ENCODE measurements at places on chromosomes 3 and 15.

DNA sequence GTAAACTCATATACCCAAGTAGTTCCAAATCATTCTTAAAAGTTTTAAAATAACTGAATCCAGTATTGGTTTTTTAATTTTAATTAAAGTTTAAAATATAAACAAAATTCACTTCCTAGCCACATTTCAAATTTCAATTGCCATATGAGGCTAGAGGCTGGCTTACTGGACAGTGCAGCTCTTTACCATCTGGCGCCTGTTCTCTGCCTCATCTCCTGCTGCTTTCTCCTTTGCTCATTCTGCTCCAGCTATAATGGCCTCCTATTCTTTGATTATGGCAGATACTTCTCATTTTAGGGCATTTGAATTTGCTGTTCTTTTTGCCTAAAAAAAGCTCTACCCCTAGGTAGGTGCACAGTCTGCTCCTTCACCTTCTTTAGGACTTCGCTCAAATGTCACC lies 19.1 kb downstream of the ARMC8 start:
- no peak for DNase-seq

- no peak for DNase-seq
Observed at GRCh38 chr15:59028387-59028955, 41.0 kb downstream of the RNF111 start.

- no peak for DNase-seq
Observed at GRCh38 chr15:83430441-83430840, 16.7 kb upstream of the SH3GL3 start.

DNA sequence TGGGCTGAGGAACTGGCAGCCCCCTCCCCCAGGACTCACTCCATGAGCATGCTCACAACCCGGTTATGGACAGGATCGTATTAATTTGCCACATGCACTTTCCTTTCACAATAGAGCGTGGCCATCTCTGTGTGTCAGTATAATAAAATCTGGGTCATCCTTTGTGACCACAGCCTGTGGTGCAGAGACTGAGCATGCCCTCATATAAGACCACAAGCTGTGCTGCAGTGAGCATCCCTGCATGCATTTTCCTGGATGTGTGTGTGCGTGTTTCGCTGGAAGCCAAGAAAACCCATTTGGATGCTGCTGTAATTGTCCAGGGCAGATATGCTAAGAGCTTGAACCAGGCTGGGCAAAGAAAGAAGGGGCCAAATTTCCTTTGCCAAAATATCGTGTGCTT lies 39.7 kb downstream of the CYP11A1 start:
- DNase-seq, result no peak

DNA sequence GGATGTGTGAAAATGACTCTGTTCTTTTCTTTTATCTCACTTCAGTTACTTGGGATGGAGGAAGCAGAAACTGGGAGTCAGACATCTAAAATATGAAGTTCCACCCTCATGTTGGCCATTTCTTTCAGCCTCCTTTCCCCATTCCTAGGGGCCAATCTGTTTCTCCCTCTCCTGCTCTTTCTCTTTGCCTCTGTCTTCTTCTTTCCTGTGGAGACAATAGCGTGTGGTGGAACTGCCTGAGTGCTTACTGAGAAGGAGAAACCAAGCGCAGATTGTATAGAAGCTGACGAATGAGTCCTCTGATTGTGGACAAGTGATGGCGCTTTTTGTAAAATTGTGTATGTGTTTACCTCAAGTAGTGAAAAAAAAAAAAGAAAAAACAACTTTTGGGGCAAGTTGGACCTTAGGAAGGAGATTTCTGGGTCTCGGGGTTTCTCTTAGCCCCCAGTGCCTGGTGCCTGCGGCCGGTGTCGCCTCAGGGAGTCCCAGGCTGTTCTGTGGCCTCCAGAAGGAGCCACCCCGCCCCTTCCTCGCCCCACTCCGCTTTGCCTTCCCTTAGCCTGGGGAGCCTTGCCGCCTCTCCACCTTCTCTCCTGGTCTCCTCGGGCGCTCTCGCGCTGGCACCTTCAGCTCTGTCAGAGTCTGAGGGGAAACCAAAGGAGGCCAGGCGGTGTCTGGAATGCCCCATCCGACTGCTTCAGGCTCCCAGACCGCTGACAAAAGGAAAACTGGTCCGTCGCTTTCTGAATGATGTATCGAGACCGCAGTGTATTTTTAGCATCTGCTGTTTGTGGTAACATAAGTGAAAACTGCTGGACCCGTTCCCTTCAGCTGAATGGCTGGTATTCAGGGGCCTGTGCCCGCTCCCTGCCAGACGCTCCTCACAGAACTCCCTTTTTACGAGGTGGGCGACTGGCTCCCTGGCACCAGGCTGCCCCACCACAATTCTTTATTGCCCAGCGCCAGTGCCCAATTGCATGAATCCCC lies 30.1 kb downstream of the SCG5 start:
- DNase-seq, result no peak

- no peak for DNase-seq
Observed at GRCh38 chr3:99242271-99242670, 340.8 kb upstream of the DCBLD2 start.

DNA sequence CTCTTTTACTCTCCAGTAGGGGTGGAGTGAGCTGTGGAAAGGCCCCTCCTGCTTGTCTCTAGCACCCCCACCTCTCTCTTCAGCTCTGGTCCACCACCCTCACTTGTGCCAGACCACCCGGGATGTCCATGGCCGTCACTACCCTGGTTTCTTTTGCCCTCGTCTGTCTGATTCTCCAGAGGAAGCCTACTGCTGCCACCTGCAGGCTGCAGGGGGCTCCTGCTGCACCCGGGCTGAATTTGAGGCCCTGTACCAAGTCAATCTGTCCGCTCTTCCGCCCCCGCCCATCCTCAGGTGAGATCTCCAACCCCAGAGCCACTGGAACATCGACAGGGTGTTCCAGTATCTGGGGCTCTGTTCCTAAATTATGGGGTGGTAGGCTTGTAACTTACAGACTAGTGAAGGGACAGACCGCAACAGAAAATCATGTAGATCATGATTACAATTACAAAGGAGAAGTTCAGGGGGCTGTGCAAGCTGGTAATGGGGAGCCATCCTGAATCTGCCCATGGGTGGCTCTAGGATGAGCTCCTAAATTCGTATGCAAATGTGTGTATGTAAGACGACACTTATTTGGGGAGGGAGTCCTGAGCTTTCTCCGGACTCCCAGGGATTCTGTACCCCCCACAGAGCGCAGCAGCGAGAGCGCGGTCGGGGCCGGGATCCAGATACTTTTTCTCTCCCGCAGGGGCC lies 683 bp upstream of the UNC45A start:
- DNase-seq, result no peak

- no peak for DNase-seq
Observed at GRCh38 chr3:136042608-136043221, 77.2 kb downstream of the PPP2R3A start.

GRCh38 chr15:100558771-100559254 lies 30.1 kb upstream of the CERS3 start:
- DNase-seq, result no peak

DNA sequence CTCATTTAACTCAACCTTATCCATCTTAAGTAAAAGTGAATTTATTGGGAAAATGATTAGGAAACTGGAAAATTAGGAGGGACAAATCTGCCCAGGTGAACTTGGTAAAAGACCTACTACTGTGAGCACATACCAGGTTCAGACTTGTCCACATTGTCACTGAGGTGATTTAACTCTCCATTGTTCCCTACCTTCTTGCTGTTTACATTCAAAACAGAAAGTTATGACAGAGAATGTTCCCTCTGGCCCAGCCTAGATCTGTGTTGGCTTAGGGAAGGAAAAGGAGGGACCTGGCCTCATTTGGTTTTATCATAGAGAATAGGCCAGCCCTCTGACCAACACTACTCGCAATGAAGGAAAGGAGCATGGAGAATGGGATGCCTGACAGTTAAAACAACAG lies 117.6 kb downstream of the SATB1 start:
- no peak for DNase-seq

GRCh38 chr3:31353166-31353565 lies 179.6 kb upstream of the STT3B start:
- no peak for DNase-seq

GRCh38 chr3:10331320-10331719 lies 10.4 kb upstream of the SEC13 start:
- no peak for DNase-seq

GRCh38 chr3:149968216-149968615 lies 2.5 kb downstream of the PFN2 start:
- no peak for DNase-seq

DNA sequence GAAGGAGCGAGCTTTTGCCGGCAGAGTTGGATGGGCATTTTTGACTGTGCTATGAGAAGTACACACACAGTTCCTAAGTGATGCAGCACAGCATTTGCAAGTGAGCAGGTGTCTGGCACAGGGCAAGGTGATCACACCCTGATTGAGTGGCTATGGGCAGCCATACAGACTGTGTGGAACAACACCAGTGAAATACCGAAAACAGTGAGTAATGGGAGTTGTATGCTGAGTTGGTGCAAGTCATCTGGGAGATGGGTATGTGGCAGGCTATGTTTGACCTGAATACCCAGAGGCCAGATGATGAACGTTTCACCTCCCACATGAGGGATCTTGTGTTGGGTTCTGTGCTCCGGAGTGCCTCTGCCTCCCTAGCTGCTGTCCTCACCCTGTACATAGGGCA lies 53.5 kb upstream of the TIPARP start:
- DNase-seq, result no peak

DNA sequence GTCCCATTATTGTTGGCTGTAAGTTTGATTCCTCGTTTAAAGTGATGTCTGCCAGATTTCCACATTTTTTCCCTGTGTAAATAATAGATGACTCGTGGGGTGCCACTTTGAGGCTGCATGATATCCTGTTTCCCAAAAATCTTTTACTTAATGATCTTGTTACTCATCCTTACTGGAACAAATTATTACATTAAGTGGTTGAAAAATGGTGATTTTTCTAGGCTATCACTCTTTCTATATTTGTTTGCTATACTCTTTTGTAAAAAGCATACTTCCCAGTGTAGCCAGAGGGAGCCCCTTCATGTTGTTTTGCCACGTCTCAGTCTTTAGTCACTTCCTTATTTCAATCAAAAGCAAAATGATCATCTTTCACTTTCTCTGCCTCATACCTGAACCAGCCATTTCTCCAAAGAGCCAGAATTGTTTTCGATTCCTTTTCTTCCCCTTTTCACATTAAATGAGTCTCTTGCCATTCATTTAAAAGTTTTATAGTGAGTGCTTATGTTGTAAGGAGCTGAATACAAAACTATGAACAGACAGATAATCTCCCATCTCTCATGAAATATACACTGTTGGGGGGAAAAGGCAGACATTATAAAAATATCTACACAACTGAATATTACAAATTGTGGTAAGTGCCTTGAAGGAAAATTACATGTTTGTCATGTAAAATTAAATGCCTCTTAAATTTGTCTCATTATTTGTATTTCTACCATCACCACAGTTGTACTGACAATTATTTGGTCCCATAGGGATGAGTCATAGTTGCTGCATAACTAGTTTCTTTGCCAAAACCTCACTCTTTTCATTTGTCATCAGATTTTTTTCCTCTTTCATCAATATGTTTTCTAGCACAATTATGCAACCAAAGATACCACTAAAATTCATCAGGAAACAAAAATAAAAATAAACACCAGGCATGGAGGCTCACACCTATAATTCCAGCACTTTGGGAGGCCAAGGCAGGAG lies 41.5 kb downstream of the ADGRG7 start:
- no peak for DNase-seq

DNA sequence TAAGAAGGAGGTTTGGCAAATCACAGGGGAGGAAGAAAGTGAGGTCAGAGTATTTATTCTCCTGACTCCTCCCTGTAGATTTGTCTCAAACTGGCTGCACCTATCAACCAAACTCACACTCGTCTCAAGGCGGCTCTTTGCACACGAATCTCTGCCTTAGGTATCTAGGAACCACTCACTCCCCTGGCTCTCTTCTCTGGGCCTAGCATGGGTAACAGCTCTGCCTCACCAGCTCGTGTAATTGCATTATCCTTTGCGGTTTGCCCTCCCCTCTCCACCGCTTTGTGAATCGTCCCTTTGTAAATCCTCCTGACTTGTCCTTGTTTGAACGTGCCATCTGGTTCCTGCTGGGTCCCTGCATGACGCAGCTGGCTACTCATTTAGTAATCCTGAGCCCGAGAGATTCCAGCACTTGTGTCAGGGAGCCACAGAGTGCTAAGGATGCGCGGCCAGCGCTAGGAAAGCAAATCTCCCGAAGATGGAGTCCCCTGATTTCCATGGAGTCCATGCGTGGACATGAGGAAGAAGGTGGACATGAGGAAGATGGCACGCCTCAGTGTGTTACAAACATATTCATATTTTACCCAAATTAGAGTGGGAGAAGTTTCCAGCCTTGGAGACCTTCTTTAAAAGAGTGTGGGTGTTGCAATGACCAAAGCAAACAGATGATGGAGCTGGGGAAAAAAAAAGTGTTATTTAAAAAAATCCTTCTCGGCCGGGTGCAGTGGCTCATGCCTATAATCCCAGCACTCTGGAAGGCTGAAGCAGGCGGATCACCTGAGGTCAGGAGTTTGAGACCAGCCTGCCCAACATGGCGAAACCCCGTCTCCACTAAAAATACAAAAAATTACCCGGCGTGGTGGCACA lies 26.7 kb downstream of the NRROS start:
- no peak for DNase-seq

DNA sequence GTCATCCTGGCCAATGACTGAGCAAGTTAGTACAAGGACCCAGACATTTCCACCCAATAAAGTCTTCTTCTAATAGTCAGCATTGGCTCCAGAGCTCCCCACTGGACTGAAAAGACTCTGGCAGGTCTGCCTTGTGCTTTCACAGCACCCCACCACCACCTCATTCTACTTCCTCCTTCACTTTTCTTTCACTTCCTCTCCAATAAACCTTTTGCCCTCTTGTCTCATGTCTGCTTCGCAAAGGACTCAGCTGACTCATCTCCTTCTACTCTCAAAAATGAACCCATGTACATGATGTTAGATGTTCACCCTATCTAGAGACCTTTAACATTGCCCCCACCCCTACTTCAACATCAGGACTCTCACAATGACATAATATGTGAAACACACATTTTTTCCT lies 181.0 kb upstream of the PPP2R3A start:
- no peak for DNase-seq

- no peak for DNase-seq
Observed at GRCh38 chr3:172536993-172537419, 13.8 kb upstream of the TNFSF10 start.

DNA sequence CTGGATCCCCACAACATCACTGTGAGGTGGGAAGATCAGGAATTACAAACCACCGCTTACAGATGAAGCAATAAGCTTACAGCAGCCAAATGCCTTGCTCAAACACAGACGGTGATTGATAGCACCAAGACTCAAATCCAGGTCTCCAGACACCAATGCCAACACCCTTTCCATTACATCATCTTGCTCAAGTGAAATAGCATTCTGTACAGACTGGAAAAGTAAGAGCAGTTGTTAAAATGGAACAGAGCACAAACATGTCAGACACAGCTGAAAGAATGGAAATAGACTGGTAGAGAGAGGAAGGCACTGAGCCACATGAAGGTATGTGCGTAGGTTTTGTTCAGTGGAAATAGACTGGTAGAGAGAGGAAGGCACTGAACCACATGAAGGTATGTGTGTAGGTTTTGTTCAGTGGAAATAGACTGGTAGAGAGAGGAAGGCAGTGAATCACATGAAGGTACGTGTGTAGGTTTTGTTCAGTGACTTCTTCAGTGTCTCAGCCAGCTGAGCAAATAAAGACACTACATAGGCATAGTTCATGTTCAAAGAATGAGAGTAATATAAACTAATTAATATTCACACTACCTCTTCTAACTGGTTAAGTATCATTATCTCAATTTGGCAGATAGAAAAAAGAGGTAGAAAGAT lies 15.6 kb downstream of the CLDN1 start:
- DNase-seq, result no peak

- DNase-seq, result no peak
Observed at GRCh38 chr3:21750831-21751391, at the start of gene ZNF385D. Gene ZNF385D, minus strand, starts transcription at chr3:21751210. Its CDS starts 294 bp downstream, at chr3:21750916.
